ENCODE measurements at places on chromosomes 1 and 21. TPM values are rescaled to one million over a fixed set of nuclear protein-coding genes. Genes with fewer than 3 reads are reported as not detected.

HES5 gene
- total RNA-seq, result not detected

RIPK4 gene
- total RNA-seq, result 9.6 TPM

ODR4 gene
- 19.3 TPM for total RNA-seq

ARHGAP29 gene
- 276 TPM for total RNA-seq

ASTN1 gene
- total RNA-seq, result 66.6 TPM

DNASE2B gene
- not detected for total RNA-seq

ADAMTSL4 gene
- total RNA-seq, result 0.36 TPM

ZNF683 gene
- not detected for total RNA-seq

PLK3 gene
- total RNA-seq, result 17.2 TPM

- peaks cover 64% of the 10 kb centered on the region for H3K4me1 ChIP-seq
- H3K4me3 ChIP-seq, result no peak overlapping the region
- H3K27me3 ChIP-seq, result peaks cover 6% of the 10 kb centered on the region
- DNase-seq, result no peak
- H3K27ac ChIP-seq, result peak overlapping the region; percentile 36
These were observed 13.5 kb downstream of the BCAR3 start for GRCh38 chr1:93668121-93668520.

GRCh38 chr1:23889074-23889473 is 21.0 kb upstream of the FUCA1 start:
- no peak overlapping the region for H3K4me3 ChIP-seq
- H3K27me3 ChIP-seq, result peaks cover 3% of the 10 kb centered on the region
- no peak overlapping the region for H3K27ac ChIP-seq
- H3K4me1 ChIP-seq, result peaks cover 4% of the 10 kb centered on the region
- DNase-seq, result no peak
- no peaks in the 10 kb centered on the region for H3K36me3 ChIP-seq

DNA sequence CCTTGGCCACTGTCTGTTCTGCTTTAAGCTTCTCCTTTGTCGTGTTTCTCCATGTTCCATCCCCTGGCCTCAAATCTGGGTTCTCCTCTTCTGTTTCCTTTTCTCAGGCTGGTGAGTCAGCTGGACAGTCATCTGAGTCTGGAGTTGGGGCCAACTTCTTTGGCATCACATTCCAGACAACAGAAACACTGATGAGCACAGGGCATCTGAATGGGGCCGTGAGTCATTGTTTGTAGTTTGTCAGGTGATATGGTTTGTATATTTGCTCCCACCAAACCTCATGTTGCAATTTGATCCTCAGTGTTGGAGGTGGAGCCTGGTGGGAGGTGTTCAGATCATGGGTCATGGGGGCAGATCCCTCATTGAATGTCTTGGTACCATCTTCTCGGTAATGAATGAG is 14.3 kb upstream of the OLIG2 start:
- H3K36me3 ChIP-seq, result no peaks in the 10 kb centered on the region
- H3K4me1 ChIP-seq, result no peaks in the 10 kb centered on the region
- no peak overlapping the region for H3K4me3 ChIP-seq
- peaks cover 2% of the 10 kb centered on the region for H3K27me3 ChIP-seq
- no peak overlapping the region for H3K27ac ChIP-seq
- no peak for DNase-seq

DNA sequence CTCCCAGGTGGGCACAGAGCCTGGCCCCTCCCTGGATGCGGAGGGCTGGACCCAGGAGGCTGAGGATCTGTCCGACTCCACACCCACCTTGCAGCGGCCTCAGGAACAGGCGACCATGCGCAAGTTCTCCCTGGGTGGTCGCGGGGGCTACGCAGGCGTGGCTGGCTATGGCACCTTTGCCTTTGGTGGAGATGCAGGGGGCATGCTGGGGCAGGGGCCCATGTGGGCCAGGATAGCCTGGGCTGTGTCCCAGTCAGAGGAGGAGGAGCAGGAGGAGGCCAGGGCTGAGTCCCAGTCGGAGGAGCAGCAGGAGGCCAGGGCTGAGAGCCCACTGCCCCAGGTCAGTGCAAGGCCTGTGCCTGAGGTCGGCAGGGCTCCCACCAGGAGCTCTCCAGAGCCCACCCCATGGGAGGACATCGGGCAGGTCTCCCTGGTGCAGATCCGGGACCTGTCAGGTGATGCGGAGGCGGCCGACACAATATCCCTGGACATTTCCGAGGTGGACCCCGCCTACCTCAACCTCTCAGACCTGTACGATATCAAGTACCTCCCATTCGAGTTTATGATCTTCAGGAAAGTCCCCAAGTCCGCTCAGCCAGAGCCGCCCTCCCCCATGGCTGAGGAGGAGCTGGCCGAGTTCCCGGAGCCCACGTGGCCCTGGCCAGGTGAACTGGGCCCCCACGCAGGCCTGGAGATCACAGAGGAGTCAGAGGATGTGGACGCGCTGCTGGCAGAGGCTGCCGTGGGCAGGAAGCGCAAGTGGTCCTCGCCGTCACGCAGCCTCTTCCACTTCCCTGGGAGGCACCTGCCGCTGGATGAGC is 34.2 kb downstream of the TRIM11 start:
- no peak overlapping the region for H3K27ac ChIP-seq
- DNase-seq, result no peak
- H3K4me3 ChIP-seq, result no peak overlapping the region

DNA sequence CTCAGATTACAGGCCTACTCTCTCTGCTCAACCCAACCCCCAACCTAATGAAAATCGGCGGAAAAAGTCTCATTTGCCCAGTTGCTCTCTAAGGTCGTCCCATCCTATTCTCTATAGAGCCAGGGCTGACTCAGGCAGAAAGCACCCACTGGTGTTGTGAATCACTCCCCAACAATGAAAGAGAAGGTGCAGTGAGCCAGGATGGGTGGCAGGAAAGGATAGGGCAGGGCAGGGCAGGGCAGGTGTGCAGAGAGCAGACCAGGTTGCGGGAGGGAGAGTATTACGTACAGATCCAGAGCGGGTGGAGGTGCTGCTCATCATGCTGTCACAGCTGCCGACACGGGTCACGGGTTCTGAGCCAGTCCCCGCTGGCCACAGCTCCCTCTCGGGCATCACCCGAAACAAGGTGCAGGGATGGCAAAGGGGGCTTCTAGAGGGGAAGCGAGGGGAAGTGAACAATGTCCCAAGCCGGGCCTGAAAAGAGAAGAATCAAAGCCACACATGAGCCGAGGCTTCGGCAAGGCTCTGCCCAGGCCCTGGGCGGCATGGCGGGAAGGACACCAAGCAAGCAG is 5.3 kb downstream of the C1orf116 start:
- peaks cover 15% of the 10 kb centered on the region for H3K4me1 ChIP-seq
- no peak for DNase-seq
- no peak overlapping the region for H3K4me3 ChIP-seq
- H3K27me3 ChIP-seq, result peaks cover 7% of the 10 kb centered on the region
- no peak overlapping the region for H3K27ac ChIP-seq

DNA sequence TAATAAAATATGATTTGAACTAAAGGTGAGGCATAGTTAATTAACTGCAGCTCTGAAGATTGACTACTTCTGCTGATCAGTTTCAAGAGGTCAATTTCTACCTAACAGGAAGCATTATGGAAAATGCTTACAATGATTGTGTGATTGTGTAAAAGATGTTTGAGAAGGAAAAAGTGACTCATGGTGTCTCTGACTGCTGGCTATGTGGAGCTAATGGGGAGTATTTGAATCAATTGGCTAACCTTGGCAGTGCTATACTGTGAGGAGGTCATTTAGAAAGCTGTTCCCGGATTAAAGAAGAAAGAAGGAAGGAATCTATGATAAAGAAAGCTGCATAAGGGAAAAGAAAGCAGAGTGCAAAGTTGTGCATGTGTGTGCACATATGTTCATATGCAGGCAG is 376.5 kb downstream of the ADGRL2 start:
- H3K27ac ChIP-seq, result no peak overlapping the region
- no peaks in the 10 kb centered on the region for H3K27me3 ChIP-seq
- peaks cover 10% of the 10 kb centered on the region for H3K4me1 ChIP-seq
- no peak for DNase-seq
- no peaks in the 10 kb centered on the region for H3K36me3 ChIP-seq

DNA sequence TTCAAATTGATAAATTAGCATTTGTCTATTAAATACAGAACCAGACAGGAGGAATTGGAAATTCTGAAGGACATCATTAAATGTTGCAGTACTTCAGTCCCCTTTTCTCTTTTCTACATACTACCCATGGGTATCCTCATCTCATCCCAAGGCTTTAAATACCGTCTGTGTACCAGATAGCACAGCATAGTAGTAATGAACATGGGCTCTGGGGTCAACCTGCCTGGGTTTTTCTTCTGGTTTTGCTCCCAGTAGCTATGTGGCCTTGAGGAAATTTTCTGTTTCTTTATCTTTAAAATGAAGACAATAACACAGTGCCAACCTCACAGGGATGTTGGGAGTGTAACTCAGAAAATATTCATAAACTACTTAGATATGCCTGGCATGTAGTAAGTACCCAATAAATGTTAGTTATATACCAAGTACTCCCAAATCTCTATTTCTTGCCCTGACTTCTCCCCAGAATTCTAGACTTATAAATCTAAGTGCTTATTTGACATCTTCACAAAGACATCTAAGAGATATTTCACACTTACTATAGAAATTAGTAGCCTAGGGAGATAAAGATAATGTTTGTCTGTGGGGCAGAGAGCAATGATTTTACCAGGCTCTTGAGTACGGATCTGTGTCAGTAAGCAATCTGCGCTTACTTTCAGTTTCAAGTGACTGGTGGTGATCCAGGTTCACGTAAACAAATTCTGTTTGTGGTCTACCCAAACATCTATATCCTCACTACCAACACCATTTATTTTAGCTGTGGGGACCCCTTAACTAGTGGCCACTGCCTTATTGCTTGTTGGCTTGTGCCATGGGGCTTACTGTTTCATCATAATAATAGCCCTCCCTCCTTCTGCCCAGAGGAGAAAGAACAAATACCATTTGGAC is 37.3 kb downstream of the VANGL2 start:
- H3K4me1 ChIP-seq, result peaks cover 6% of the 10 kb centered on the region
- DNase-seq, result no peak
- no peak overlapping the region for H3K4me3 ChIP-seq
- H3K27ac ChIP-seq, result no peak overlapping the region

DNA sequence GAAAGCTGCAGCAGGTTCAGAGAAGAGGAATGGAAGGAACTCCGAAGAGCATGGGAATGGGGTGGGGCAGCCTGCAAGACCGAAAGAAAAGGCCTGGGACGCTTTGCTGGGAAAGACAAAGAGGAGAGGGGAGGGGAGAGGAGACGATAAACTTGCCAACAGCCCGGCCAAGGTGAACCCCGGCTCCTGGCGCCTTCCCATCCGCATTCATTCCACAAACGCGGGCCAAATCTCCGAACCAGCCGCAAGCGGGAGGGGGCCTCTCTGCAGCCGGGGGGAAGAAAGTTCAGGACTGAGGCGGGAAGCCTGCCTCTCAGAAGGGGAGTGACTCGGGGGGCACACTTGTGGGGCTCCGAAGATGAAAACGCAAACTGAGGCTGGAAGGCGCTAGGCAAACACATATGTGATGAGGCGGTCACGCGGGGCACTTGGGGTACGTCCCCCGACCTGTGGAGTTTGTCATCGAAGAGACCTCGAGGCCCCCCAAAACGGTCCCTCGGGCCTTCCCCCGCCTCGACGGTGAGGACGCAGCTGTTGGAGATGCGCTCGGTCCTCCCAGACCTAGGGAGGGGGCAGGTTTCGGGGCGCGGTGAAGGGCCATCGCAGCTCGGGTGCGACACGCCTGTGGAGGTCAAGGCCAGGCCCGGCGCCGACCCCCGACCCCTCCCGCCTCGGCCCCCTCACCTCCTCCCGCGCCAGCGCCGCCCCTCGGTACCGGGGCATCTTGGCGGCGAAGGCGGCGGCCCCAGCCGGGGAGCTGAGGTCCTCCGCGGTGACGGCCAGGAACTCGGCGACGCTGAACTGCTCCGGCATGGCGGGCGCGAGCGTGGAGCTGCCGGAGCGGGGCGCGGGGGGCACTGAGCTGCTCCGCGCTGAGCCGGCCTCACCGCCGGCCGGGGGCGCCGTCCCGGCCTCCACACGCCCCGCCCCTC is at the start of gene ASAP3:
ASAP3 (minus strand) TSS at position 859 of the 932 bp plus-strand sequence; CDS start at position 813, 46 bp downstream.
- DNase-seq, result peak; percentile 38
- H3K4me3 ChIP-seq, result peak within 1 kb of the TSS; percentile 91
- peaks cover 5% of the 10 kb centered on the region for H3K27me3 ChIP-seq

GRCh38 chr1:24018611-24019580 is 38.8 kb upstream of the SRSF10 start:
- H3K27ac ChIP-seq, result peak overlapping the region; percentile 89
- no peaks in the 10 kb centered on the region for H3K27me3 ChIP-seq
- H3K36me3 ChIP-seq, result no peaks in the 10 kb centered on the region
- H3K4me3 ChIP-seq, result no peak overlapping the region
- DNase-seq, result peak; percentile 70

- no peaks in the 10 kb centered on the region for H3K36me3 ChIP-seq
- DNase-seq, result no peak
- H3K27me3 ChIP-seq, result peaks cover 3% of the 10 kb centered on the region
- no peaks in the 10 kb centered on the region for H3K4me1 ChIP-seq
- no peak overlapping the region for H3K4me3 ChIP-seq
- no peak overlapping the region for H3K27ac ChIP-seq
These were observed 32.4 kb upstream of the SLC16A1 start for GRCh38 chr1:112988367-112988766.

DNA sequence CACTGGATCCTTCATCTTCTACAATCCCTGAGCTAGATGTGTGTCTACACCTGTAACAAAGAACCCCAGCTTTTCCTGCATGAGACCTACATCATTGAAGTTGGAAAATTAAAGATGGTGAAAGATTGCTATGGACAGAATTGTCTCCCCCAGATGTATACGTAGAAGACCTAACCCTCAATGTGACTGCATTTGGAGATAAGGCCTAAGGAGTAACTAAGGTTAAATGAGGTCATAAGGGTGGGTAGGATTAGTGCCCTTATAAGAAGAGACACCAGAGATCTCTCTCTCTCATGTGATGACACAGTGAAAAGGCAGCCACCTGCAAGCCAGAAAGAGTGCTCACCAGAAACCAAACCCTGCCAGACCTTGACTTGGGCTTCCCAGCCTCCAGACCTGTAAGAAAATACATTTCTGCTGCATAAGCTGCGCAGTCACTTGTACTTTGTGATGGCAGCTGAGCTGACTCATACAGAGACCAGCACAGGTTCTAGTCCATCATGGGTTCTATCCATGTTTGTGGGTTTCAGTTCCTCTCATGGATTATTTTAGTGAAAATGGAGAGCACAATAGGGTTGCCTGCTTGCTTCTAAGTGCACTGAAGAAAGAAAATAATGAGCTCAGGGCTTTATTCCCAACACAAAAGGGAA is 180.8 kb downstream of the TPR start:
- no peak for DNase-seq
- H3K4me1 ChIP-seq, result no peaks in the 10 kb centered on the region
- no peak overlapping the region for H3K4me3 ChIP-seq
- H3K27me3 ChIP-seq, result no peaks in the 10 kb centered on the region

DNA sequence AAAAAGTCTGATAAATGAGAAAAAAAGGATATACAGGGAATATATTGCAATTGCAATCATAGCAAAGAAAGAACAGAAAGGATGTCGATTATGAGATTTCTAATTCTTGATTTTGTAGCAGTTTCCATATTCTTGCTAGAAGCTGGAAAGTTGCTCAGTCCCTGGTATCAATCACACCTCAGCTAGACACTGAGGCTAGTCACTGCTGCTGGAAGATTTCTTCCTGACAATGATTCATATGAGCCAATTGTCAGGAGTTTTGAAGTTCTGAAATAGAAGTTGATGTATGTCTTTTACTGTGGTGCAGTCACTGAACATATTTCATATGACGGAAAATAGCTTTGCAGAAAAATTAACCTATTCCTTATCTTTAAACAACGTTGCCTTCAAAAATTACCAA is 208.4 kb upstream of the C1orf105 start:
- H3K27ac ChIP-seq, result no peak overlapping the region
- H3K36me3 ChIP-seq, result no peaks in the 10 kb centered on the region
- no peak for DNase-seq
- H3K27me3 ChIP-seq, result no peaks in the 10 kb centered on the region
- H3K4me1 ChIP-seq, result no peaks in the 10 kb centered on the region

Measured in endothelial cell (in vitro differentiated cells).